ENCODE measurements at places on chromosomes 7 and 10.

DNA sequence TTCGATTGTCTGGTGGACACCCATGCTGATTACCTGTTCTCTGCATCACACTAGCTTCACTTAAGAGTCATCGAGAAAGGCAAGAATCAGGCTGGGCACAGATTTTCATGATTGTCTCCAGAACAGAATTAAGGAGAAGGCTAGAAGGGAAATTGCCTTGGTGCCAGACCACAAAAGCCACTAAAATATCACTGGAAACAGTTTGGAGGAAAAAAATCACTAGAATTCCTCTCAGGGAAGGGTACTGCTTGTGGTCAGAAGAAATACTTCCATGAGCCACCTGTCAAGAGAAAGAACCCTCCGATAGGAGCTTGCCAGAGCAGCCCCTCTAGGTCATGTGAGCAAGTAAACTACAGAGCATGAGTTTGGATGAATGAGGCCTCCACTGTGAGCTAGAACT, 269.3 kb upstream of the TEX47 start:
- DNase-seq, result no peak

DNA sequence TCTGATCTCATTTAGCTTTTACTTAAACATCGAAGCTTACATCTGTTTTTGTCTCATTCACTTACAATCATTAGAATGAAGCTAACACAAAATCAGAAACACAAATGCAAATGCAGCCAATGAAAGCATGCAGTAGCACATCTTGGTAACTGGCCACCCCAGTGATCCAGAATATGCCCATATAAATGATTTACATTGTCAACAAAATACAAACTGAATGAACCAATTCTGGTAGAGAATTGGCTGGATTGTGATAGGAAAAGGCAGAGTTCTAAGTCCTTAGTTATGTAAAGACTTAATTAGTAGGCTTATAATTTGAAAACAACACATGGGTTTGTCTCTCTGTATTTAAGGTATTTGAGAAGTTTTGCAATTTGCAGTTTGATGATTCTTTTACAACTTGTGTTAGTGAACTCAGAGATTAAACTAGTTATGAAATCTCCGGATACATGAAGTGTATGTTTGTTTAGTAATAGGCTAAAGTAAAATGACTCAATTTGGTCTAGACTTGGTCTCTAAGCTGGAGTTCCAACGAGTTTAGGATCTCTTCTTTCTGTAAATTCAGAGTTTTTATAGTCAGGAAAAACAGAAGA, 21.2 kb downstream of the TECTB start:
- DNase-seq, result no peak

- DNase-seq, result no peak
Observed at GRCh38 chr7:108459922-108460551, 3.8 kb upstream of the NRCAM start.

GRCh38 chr7:126339813-126340212, 912.9 kb downstream of the GRM8 start:
- DNase-seq, result no peak

GRCh38 chr7:100433592-100434296, 2.6 kb downstream of the PPP1R35 start:
- DNase-seq, result no peak

- DNase-seq, result peak; percentile 98
Observed at GRCh38 chr10:110919349-110919931, at the start of gene SHOC2. Gene SHOC2 (plus strand): TSS chr10:110919604. CDS start chr10:110964359, 44,755 bp downstream.

- no peak for DNase-seq
Observed at GRCh38 chr10:11546581-11546980, 64.9 kb downstream of the USP6NL start.

DNA sequence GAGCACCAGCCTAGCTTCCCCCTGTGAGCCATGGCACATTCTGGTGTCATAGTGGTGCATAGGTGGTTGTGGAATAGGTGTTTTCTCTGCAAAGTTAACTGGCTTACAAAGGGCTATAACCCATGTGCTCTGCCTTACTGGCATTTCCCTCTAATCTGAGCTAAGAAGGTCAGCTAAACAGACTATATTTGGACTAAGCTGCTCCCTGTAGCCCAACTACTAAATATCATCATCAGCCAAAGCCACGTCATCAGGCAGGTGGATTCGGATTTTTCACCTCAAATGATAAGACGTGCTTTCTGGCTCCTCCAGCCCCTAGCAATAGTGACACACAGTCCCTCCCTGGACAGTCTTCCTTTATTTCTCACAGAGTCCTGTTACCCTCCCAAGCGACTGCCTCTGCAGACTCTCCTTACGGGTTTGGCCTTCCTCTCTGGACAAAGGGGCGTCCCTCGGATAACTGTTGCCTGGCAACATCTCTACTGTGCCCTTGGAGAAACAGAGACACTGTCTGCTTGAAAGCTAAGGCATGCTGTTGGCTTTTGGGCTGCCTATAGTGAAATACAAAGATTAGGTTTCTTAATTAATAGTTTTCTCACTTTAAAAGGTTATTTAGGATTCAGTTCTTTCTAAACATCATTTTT, 9.1 kb downstream of the SLC13A4 start:
- DNase-seq, result no peak

GRCh38 chr10:5616046-5616445, 50.3 kb downstream of the ASB13 start:
- DNase-seq, result no peak

- DNase-seq, result no peak
Observed at GRCh38 chr10:98262571-98262970, 5.4 kb downstream of the LOXL4 start.

DNA sequence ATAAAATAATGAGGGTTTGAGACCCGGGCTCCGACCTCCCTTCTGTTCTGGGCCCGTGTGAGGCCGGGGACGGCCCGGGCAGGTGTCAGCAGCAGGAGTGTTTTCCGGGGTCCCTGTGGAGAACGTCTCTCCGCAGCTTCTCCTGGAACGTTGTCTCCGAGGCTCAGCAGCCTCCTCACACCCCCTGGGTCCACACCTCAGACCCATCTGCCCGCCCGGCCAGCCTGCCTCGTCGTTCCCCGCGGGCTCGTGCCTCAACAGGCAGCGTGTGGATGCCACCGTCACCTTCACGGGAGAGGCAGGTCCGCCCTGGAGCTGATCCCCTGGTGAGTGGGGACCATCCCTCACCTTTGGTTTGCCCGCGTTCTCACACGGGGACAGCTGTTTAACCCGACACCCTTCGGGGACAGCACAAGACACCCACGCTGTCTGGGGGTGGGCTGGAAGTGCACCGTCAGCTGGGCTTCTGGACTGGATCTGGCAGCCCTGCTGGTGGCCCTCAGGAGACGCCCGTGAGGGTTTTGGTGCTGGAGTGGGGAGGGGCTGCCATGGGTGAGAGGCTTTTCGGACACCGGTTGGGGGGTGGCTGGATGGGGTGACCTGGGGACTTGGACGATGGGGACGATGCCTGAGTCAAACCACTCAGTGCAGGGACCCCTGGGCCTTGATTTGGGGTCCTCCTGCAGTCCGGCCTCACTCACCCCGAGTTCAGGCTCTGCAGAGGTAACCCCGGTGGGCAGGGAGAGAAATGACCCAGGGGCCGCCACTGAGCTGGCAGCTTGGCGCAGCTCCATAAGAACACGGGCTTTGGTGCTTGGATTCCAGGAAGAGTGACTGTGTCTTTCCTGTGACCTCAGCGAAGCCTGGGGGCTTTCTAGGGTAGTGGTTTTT, 131.7 kb downstream of the DNAJB6 start:
- DNase-seq, result no peak

GRCh38 chr7:37571806-37572205, 111.8 kb upstream of the GPR141 start:
- DNase-seq, result no peak

- no peak for DNase-seq
Observed at GRCh38 chr7:120743128-120743527, 114.8 kb downstream of the TSPAN12 start.

GRCh38 chr7:148031019-148031418, 559.5 kb upstream of the C7orf33 start:
- no peak for DNase-seq

- no peak for DNase-seq
Observed at GRCh38 chr10:119546009-119546408, 3.5 kb upstream of the RGS10 start.

GRCh38 chr10:132564249-132564605, 26.6 kb downstream of the INPP5A start:
- DNase-seq, result no peak

DNA sequence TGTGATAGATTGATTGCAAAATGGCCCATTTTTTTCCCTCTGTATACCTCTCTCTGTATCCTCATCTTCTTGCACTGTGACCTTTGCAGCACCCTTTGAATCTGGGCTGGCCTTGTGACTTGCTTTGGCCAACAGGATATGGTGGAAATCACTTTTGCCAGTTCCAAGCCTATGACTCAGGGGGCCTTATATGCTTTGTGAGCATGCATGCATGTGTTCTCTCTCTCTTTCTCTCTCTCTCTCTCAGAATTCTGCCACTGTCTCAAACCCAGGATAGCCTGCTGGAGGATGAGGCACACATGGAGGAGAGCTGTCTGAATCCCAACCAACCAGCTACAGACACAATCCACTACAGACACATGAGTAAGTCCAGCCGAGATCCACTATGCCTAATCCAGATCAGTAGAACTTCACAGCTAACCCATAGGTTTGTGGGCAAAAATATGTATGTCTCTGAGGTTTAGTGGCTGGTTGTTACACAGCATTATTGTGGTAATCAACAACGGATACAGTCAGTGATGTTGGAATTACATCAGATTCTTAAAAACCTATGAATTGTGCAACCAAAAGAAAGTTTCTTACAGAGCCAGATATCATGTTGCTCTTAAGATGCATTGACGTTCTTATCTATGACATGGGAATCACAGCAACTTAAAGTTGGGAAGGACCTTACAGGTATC, 41.8 kb upstream of the ABCB4 start:
- no peak for DNase-seq

GRCh38 chr10:97529685-97530465, 31.2 kb downstream of the UBTD1 start:
- DNase-seq, result no peak

- DNase-seq, result no peak
Observed at GRCh38 chr10:112448888-112449287, 1.9 kb downstream of the VTI1A start.

- DNase-seq, result no peak
Observed at GRCh38 chr7:105402221-105403095, 13.7 kb upstream of the SRPK2 start.

- DNase-seq, result no peak
Observed at GRCh38 chr10:60669501-60669900, 108.8 kb upstream of the CDK1 start.

GRCh38 chr10:112232670-112233069, 49.1 kb upstream of the GPAM start:
- no peak for DNase-seq

DNA sequence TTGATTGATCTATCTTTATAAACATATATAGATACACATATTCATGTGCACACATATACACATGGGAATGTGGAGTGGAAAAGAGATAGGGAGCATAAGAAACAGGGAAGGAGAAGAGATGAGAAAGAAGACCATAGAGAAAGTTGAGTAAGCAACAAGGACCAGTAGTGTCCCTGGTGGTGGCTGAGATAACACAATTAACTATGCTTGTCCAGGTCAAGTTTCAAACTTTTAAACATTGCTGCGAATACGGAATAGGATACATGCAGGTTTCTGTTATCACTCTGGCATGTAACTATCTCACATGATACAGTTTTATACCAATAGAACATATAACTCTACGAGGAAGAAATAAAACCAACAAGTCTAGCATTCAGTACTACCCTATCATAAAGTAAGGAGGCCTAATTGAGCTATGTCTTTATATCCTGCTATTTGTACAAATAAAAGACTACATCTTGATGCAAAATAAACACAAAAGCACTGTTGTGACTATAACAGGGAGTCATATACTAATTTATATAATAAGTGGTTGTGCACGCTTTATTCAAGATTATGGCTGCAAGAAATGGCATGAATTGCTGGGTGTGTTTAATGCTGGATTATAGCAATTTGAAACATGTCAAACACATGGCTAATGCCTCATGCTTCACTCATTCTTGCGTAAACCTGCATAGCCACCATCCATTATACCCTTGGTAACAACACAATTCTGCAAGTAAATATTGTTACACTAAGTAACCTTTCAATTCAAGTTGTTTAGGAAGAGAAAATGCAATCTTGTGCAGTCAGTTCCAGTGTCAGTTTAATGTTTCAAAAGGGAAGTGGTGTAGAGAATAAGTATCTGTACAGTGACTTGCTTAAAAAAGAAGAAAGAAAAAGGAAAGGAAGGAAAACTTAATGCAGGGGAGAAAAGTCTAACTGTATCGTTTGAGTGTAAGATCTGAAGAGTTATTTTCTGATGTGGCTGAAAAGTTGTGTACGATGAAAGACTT, 8.2 kb downstream of the FOXP2 start:
- no peak for DNase-seq

GRCh38 chr7:128150223-128150865, 90.7 kb upstream of the LEP start:
- no peak for DNase-seq

DNA sequence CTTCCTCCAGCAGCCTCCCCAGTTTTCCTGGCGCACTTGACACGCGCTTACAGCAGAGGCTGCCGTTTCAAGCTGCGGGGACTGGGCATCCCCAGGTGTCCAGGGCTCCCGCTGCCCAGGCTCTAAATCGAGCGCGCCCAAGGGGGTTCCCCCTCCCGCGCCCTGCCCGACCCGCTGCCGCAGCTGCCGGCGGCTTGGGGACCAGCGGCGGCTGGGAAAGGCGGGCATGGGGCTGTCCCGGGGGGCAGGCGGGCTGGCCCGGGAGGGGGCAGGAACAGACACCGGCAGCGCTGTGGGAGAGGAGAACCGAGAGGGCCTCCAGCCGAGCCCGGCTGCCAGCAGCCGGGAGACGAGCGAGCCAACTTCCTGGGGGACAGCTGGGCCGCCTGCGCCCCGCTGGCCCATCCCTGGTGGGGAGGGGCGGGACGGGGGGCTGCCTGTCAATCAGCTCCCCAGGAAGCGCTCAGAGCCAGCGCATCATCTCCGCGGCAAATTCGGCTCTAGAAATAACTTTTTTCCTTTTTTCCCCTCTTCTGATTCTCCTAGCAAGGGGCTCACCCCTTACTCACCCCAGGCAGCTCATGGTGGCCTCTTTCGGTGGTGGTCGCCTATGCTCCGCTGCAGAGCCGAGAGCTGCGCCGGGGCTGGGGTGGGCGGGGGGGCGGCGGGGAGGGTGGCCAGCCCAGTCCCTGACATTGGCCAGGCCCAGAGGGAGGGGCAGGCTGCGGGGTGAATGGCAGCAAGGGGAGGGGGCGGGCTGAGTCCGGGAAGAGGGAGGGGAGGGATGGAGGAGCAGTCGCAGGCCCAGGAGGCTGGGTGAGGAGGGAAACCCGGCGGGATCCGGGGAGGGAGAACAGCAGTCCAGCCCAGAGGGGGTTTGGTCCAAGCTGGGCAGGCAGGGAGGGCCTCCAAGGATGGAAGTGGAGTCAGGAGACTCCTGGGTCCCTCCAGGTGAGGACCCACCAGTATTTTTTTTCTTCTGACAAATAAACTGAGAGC, 14.7 kb downstream of the GRID2IP start:
- no peak for DNase-seq

GRCh38 chr7:140225562-140226249, 48.9 kb upstream of the KDM7A start:
- DNase-seq, result no peak
